ENCODE measurements at places on chromosomes 2 and 18. TPM values are rescaled to one million over a fixed set of nuclear protein-coding genes. Genes with fewer than 3 reads are reported as not detected.

RALB gene
- 50.4 TPM for total RNA-seq

PTPRN gene
- total RNA-seq, result not detected

DNA sequence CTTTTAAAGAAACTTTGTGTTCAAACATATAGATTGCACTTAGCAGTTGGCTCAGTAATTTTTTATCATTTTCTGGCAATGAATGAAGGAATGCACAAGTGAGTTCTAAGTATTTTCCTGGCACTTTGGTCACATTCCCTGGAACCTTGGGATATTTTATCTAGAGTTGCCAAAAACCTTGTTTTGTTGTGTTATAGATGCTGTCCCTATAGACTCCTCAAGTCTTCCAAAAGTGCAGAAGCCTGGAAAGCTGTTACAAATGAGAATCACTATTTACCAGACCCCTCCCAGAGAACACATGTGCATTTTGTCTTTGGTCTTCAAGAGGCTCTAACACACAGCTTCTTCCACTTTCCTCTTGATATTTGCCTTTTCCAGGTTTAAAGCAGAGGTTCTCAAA lies 108.3 kb downstream of the RND3 start:
- no peak overlapping the region for H3K27ac ChIP-seq
- H3K27me3 ChIP-seq, result no peaks in the 10 kb centered on the region
- no peaks in the 10 kb centered on the region for H3K36me3 ChIP-seq
- H3K4me3 ChIP-seq, result no peak overlapping the region

LYG2 gene
- not detected for total RNA-seq

DNA sequence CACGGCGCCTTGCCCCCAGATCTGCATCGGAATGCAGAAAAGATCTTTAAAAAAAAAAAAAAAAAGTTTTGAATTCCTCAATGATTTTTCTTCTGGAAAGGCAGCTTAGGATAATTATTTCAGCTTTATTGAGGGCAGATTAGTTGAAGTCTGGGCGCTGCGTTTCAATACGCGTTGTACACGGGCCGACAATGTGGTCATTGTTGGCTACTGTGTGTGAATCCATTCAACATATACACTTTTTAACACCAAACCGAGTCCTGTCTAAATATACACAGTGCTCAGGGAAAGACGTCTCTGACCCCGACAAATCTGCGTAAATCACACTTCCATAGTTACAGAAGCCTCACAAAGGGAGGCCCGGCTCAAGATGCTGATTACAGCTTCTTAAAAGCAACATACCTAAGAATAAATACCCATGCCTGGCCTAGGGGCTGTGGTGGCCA lies 1.4 kb upstream of the SIX3 start:
- H3K36me3 ChIP-seq, result no peaks in the 10 kb centered on the region
- peaks cover 20% of the 10 kb centered on the region for H3K4me1 ChIP-seq
- H3K4me3 ChIP-seq, result no peak overlapping the region
- no peak overlapping the region for H3K27ac ChIP-seq

- no peak for DNase-seq
- H3K27me3 ChIP-seq, result no peaks in the 10 kb centered on the region
- no peaks in the 10 kb centered on the region for H3K36me3 ChIP-seq
- H3K4me3 ChIP-seq, result no peak overlapping the region
Measured at GRCh38 chr18:22257022-22257543, 87.7 kb downstream of the GATA6 start.

HOXD12 gene
- total RNA-seq, result not detected

GRCh38 chr2:175892046-175892445 lies 110.0 kb downstream of the LNPK start:
- no peak overlapping the region for H3K4me3 ChIP-seq
- H3K27ac ChIP-seq, result no peak overlapping the region
- H3K27me3 ChIP-seq, result peaks cover 19% of the 10 kb centered on the region
- H3K4me1 ChIP-seq, result no peaks in the 10 kb centered on the region
- no peaks in the 10 kb centered on the region for H3K36me3 ChIP-seq

ANTXR1 gene
- total RNA-seq, result 0.09 TPM

ITGB6 gene
- total RNA-seq, result not detected

- no peak overlapping the region for H3K27ac ChIP-seq
- H3K36me3 ChIP-seq, result no peaks in the 10 kb centered on the region
- no peak overlapping the region for H3K4me3 ChIP-seq
- H3K27me3 ChIP-seq, result peaks cover 6% of the 10 kb centered on the region
Measured at GRCh38 chr2:204373942-204374341, 171.3 kb upstream of the PARD3B start.

GRCh38 chr18:2050702-2051201 lies 520.6 kb downstream of the METTL4 start:
- no peak for DNase-seq
- no peak overlapping the region for H3K4me3 ChIP-seq
- no peak overlapping the region for H3K27ac ChIP-seq
- H3K4me1 ChIP-seq, result no peaks in the 10 kb centered on the region

DNA sequence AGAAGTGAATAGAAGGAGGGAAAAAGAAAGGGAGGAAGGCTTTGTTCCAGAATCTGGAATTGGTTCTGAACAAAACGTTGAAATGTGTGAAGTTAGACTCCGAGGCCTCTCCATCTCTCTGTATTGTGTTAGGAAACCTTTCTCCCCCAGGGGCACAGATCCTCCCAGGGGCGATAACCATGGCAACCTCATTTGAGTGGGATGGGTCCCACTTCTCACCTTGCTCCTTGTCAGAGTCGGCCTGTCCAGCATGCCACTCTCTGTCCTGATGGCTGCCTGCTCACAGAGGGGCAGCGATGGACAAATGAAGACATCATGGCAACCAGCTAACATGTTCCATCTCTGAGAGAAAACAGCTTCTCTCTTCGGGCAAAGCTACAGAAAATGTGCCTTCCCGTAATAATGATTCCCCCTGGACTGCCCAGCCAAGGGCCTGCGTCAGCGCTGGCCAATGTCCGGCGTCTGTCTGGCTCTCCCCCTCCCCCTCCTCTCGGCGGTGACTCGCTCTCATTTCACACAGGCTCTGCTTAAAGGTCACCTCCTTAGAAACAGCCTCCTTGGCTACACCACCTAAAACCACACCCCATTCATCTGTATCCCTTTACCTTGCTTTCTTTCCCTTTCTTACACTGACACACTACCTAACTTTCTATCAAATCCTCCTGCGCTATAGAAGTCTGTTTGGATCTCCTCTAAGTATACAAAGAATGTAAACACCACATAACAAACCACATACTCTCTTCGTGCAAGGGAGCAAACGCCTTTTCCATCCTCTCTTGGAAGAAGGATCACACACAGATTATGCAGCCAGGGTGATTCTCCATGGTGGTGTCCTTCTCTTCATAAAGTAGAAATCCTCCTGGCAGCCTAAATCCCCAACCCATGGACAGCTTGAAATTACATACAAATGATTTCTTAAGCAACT lies 32.1 kb upstream of the TTC39C start:
- no peak overlapping the region for H3K4me3 ChIP-seq
- no peak for DNase-seq
- no peaks in the 10 kb centered on the region for H3K27me3 ChIP-seq
- H3K36me3 ChIP-seq, result peaks cover 4% of the 10 kb centered on the region
- peaks cover 27% of the 10 kb centered on the region for H3K4me1 ChIP-seq
- H3K27ac ChIP-seq, result no peak overlapping the region

POTEI gene
- total RNA-seq, result not detected

- H3K27me3 ChIP-seq, result peaks cover 8% of the 10 kb centered on the region
- no peak overlapping the region for H3K4me3 ChIP-seq
- no peaks in the 10 kb centered on the region for H3K36me3 ChIP-seq
- no peak for DNase-seq
- H3K4me1 ChIP-seq, result no peaks in the 10 kb centered on the region
Measured at GRCh38 chr2:16179701-16180416, 239.5 kb downstream of the MYCN start.

EVX2 gene
- total RNA-seq, result not detected

- H3K27me3 ChIP-seq, result no peaks in the 10 kb centered on the region
- no peak overlapping the region for H3K4me3 ChIP-seq
- no peak for DNase-seq
- H3K4me1 ChIP-seq, result no peaks in the 10 kb centered on the region
- H3K27ac ChIP-seq, result no peak overlapping the region
- H3K36me3 ChIP-seq, result no peaks in the 10 kb centered on the region
Measured at GRCh38 chr18:42330296-42330695, 375.3 kb downstream of the PIK3C3 start.

DNA sequence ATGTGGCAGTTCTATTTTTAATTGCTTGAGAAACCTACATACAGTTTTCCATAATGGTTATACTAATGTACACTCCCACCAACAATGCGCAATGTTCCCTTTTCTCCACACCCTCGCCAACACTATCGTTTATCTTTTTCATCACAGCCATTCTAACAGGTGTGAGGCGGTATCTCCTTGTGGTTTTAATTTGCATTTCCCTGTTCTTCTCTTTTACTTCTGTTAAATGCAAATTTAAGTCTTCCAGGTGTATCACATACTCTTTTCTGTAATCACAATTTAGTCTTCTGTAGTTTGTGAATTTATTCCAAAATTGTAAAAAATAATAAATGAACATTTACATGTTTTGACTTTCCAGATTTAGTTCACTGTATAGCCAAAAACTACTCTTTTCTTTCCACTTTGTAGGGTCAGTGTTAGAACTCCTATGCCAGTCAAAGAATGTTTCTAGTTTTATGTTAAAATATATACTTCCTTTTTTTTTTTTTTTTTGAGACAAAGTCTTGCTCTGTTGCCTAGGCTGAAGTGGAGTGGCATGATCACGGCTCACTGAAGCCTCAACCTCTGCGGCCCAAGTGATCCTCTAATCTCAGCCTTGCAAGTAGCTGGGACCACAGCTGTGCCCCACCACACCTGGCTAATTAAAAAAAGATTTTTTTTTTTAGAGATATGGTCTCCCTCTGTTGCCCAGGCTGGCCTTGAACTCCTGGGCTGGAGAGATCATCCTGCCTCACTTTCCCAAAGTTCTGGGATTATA lies 15.4 kb upstream of the ACYP2 start:
- H3K27me3 ChIP-seq, result no peaks in the 10 kb centered on the region
- no peak overlapping the region for H3K4me3 ChIP-seq
- H3K36me3 ChIP-seq, result no peaks in the 10 kb centered on the region
- H3K27ac ChIP-seq, result no peak overlapping the region
- H3K4me1 ChIP-seq, result peaks cover 6% of the 10 kb centered on the region

DNA sequence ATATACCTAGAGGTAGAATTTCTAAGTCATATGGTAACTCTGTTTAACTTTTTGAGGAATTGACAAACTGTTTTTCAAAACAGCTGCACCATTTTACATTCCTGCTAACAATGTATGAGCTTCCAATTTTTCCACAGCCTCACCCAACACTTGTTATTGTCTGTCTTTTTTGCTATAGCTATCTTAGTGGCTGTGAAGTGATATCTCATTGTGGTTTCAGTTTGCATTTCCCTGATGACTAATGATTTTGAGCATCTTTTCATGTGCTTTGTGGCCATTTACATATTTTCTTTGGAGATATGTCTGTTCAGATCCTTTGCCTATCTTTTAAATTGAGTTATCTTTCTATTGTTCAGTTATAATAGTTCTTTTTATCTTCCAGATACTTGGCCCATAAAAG lies 273.8 kb downstream of the AGPS start:
- H3K4me3 ChIP-seq, result no peak overlapping the region
- peaks cover 9% of the 10 kb centered on the region for H3K4me1 ChIP-seq
- H3K36me3 ChIP-seq, result no peaks in the 10 kb centered on the region
- H3K27me3 ChIP-seq, result peaks cover 7% of the 10 kb centered on the region
- no peak for DNase-seq

ZNF804A gene
- total RNA-seq, result 0.08 TPM

AQP12A gene
- not detected for total RNA-seq

- no peak for DNase-seq
- peaks cover 53% of the 10 kb centered on the region for H3K27me3 ChIP-seq
- H3K4me1 ChIP-seq, result no peaks in the 10 kb centered on the region
- no peak overlapping the region for H3K27ac ChIP-seq
- H3K4me3 ChIP-seq, result no peak overlapping the region
- H3K36me3 ChIP-seq, result no peaks in the 10 kb centered on the region
Measured at GRCh38 chr2:134029418-134029817, 224.5 kb upstream of the MGAT5 start.

SMARCAL1 gene
- 24.5 TPM for total RNA-seq

DNA sequence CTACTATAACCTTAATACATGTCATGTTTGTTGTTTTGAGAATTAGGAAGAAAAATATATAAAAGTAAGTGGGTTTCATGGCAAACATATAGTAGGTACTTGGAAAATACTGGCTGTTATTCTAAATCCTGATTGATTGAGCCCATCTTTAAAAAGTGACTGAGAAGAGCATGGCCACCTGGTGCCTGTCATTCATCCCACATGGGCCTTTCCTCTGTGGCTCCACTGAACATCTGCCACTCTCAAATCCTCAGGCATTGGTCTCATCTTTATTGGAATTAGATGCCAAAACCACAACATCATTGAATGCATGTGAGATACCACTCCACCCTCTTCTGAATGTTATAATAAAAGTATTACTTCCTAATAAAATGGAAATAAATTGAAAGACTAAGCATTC lies 101.6 kb upstream of the TTN start:
- peaks cover 12% of the 10 kb centered on the region for H3K4me1 ChIP-seq
- DNase-seq, result no peak
- H3K4me3 ChIP-seq, result no peak overlapping the region
- H3K36me3 ChIP-seq, result peaks cover 4% of the 10 kb centered on the region
- no peaks in the 10 kb centered on the region for H3K27me3 ChIP-seq
- H3K27ac ChIP-seq, result no peak overlapping the region

GAL3ST2 gene
- 0.22 TPM for total RNA-seq

DNA sequence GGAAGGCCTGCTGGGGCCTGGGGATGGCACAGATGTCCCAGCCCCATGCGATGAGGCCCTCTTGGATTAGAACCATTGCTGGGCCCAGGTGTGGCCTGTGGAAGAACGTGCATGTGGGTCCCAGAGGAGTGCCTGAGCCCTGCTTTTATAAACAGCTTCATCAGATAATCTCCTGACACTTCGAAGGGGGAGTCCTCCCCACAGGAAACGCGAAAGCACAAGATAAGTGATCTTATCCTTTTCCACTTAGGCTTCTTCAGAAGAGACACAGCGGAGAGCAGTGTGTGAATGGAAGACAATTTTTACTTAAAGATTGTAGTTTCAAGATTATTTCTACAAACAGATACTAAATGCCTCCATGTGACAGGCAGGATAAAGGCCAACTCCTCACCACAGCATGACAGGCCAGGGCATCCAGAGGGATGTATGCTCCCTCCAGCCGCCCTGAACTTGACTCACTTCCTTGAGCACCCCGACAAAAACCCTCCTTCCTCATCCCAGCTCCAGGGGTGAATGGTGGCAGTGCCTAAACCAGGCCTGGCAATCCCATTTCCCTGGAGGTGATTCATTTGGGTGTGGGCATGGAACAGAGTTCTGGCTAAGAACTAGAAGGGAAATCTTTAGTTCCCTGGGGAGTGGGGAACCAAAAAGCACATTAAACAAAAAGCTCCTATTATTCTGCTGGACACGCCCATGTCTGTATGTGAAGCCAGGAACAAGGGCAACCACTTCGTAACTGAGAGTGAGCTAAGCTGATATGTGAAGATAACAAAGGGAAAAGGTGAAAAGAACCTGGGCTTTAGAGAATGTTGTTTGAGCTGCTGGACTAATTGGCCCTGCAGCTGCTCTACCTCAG lies 56.2 kb upstream of the TMEM163 start:
- H3K27me3 ChIP-seq, result no peaks in the 10 kb centered on the region
- no peak overlapping the region for H3K4me3 ChIP-seq
- H3K36me3 ChIP-seq, result no peaks in the 10 kb centered on the region
- H3K27ac ChIP-seq, result no peak overlapping the region
- no peaks in the 10 kb centered on the region for H3K4me1 ChIP-seq

RGPD4 gene
- 0.31 TPM for total RNA-seq

TEKT4 gene
- not detected for total RNA-seq

GALNT13 gene
- total RNA-seq, result 0.26 TPM

Measured in activated naive CD8-positive, alpha-beta T cell treated with anti-CD3 and anti-CD28 coated beads, Interleukin-2, amount 10 ng/mL, durations not matched to agents 7 days and 5 days (primary cell).